Spinal cord (tissue), 10 donors: ENCODE measurements at places on chromosomes 5 and 9.
A peak's percentile ranks its signal among the peaks of the same experiment; 100 is the strongest.

DNA sequence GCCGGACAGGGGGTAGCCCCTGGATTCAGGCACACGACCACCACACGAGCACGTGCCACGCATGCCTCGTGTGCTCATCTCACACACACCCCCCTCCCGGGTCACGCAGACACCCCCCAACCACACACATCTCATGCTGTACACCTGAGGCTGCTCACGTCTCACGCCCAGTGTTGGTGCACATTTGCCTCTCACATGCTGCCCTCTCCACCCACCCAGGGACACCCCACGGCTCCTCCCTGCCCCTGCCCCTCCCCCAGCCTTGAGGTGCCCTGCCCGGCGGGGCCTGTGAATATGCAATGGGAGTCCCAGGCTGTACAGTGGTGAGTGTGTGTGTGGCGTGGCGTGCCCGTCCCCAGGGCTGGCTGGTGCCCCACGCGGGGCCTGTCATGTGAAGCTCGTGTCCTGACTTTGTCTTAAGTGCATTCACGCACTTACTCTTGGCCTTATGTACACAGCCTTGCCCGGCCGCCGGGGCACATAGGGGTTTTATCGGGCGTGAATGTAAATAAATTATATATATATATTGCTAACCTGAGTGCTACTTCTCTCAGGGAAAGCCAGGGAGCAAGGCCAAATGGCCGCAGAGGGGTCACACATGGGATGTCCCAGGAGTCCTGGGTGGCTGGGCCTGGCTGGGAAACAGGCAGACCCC lies 18.7 kb downstream of the HK3 start:
- no peak for DNase-seq

DNA sequence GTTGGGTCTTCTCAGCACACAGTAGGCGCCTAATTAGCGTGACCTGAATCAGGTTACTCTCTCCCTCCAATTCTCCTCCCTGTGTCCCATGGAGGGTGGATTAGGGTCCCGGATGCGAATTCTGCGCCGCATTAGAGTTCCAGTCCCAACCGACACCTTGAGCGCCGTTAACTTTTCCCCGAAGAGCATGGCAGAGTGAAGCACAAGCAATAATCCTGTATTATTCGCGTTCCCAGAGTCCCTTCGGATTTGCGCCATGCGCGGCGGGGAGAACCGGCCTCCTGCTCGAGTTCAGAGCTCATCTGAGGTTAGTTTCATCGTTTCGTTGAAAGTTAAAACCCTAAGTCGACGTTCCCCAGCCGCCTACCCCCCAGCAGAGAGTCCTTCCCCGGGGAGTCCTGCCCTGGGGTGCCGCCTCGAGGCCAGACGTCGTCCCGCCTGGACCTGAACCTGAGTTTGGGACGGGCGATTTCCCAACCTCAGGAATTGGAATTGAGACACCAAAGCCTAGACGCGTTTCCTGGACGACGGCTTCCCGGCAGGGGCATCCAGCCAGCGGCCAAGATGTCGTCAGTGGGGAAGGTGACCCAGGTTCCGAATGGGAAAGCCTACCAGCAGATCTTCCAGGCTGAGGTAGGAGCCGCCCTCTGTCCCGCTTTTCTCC lies at the start of gene CCDC180:
TSS of gene CCDC180 (plus strand) at position 160 of the 664 bp plus-strand sequence. CDS start at position 565, 405 bp downstream.
- peak; percentile 9 for DNase-seq

GRCh38 chr9:129362287-129363000 lies 184.4 kb upstream of the IER5L start:
- peak; percentile 51 for DNase-seq

GRCh38 chr5:67234671-67235176 lies 38.1 kb upstream of the CD180 start:
- DNase-seq = peak; percentile 71

DNA sequence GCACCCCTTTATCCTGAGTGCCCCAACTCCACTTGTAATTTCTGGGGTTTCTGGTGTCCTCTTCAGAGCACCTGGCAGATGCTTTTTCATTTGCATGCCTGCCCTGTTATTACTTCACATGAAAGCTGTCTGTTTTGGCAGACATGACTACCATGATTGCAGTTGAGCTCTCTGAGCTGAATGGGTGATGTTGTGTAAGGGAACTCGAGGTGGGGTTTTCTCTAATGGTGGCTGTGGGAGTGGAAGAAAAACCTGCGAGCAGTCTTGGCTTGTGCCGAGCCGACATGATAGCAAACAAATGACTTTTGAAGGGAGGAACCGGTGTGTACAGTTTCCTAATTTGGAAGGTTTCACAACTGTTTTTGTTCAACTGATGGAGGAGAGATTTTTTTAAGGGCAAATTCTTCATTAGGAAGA lies 196.2 kb downstream of the AOPEP start:
- no peak for DNase-seq

- DNase-seq = no peak
These were observed 2.9 kb downstream of the CDKN2A start for GRCh38 chr9:21991072-21991959.

DNA sequence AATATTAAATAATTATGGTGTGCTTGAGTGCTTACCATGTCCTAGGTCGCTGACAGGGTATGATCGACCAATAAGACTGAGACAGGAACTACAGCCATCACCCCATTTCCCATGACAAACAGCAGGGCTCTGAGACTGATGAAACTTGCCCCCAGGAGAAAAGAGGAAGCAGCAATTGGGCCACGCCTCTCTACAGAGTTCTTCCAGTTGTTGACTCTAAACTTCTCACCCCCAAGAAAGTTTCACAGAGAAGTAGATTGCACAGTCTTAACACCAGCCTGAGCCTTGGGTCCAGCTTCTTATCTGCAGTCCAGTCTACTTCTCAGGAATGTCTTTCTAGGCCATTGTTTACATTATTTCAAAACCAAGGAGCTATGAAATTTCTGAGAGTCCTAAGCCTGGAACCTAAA lies 182.2 kb upstream of the ANKRD55 start:
- no peak for DNase-seq

DNA sequence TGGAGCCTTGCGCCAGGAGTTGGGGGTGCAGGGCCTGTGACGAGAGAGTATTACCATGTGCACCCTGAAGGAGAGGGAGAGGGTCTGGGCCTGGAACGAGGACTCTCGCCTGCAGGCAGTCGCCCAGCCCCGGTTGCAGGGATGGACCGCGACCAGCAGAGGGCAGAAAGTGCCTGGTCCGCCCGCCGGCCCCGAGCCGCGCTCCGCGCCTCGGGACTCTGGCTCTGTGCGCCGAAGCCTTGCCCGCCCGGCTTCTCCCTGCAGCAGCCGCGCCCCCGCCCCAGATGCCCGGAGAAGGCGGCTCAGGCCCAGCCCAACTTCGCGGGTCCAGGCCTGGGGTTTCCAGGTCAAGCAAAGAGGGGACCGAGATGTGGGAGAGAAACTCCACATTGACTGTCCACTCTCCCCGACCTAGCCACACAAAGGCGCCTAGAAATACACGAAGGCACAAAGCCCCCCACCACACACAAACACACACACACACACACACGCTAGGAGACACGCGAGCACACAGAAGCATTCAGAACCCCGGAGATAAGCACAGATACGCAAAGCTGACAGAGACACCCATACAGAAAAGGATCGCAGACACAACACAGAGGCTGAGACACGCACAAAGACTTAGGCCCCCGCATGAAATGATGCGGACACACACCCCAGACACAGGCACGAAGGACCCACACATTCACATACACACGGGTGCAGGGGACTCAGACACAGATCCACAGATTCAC lies 2.0 kb upstream of the LMX1B start:
- peak; percentile 83 for DNase-seq

DNA sequence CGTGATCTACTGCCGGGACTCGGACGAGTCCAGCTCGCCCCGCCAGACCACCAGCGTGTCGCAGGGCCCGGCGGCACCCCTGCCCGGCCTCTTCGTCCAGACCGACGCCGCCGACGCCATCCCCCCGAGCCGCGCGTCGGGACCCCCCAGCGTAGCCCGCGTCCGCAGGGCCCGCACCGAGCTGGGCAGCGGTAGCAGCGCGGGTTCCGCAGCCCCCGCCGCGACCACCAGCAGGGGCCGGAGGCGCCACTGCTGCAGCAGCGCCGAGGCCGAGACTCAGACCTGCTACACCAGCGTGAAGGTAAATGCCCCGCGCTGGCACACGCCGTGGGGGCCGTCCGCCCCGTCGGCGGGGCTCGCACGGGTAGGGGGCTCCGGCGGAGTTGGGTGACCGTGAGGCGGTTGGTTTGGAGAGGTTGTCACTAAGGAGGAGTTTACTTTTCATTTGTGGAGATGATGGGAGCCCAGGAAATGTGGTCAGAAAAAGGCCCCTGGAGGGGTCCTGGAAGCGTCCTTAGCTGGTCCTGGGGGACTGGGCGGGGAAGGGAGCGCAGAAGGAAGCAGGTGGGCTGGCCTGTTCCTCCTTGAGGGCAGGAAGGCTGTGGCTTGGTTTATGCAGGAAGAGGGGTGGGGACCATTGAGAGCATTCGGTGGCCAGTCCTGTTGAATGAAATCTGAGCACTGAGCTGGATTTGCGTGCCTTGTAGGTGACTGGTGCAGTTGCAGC lies 647 bp downstream of the PDE8B start:
- peak; percentile 26 for DNase-seq

DNA sequence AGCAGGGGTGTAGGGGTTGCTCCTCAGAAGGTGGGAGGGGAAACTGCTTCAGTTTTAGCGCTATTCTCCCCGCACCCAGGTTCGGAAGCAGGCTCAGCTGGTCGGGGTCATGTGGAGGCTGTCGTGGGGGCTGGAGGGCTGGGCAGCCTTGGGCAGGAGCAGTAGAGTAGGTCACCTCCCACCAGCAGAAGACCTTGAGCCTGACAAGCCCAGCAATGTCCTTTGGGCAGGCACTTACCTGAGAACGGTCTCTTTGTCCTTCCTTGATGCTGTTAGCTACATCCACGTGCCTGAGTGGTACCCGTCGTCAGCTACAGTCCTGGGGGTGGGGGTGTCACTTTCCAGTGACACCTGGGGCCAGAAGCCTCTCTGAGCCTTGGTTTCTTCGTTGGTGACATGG lies 20.3 kb downstream of the ENHO start:
- no peak for DNase-seq

DNA sequence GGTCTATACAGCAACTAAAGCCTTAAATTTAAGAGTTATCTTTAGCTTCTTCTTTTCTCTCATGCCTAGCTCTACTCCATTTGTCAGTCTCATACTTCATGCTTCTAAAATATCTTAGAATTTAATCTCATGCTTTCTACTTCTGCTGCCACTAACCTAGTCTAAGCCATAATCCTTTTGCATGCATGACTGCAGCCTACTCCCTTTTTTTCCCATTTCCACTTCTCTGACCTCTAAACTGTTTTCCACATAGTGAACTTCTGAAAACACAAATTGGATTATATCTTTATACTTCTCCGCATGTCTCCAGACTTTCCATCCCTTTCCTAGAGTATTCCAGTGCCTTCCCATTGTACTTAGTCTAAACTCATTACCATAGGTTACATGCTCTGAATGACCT lies 193.0 kb downstream of the XRCC4 start:
- DNase-seq = no peak

DNA sequence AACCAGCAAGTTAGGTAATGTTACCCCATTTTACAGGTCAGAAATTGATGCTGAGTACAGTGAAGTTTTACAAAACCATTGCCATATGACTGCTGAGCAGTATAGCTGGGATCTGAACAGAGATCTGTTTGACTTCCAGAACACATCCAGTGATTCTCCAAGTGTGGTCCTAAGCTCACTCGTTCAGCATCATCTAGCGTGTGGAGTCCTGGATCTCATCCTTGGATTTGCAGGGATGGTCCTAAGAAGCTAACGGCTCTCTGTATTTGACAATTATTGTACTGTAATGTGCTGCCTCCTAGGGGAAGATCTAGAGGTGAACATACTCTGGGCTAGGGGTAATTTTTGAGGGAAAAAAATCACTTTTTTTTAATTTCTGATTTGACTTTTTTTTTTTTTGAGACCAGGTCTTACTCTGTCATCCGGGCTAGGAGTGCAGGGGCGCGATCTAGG lies 1.4 kb downstream of the SLC26A2 start:
- DNase-seq = peak; percentile 78

GRCh38 chr9:123324767-123325183 lies 31.2 kb upstream of the CRB2 start:
- DNase-seq = no peak

DNA sequence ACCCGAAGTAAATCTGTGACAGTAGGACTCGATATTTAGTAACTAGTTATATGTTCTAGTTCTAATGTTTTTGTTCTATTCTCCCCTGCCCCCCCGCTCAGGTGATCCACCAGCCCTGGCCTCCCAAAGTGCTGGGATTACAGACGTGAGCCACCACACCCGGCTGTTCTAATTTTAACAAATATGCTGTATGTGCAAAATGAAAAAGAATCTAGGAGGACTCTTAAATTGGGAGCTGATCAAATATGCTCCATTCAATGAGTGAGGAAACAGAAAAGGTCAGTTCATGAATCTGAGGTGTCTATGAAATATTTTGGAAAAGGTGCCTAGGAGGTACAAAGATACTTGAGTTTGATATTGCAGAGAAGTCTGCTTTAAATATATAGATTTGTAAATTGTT lies 16.8 kb downstream of the CENPK start:
- no peak for DNase-seq

DNA sequence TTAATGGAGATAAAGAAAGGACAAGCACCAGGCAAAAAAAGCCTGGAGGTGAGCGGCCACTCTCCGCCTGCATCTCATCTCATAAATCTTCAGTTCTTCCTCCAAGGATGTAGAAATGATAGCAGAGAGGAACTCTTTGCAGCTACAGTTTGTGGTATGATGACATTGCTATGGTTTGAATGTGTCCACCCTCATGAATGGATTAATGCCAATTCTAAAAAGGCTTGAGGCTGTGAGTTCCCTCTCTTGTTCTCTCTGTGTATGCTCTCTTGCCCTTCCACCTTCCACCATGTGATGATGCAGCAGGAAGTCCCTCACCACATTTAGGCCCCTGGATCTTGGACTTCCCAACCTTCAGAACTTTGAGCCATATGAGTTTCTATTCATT lies 126.4 kb downstream of the SPOCK1 start:
- no peak for DNase-seq

GRCh38 chr9:9536523-9536922 lies 1076.3 kb downstream of the PTPRD start:
- DNase-seq = no peak

GRCh38 chr9:132201780-132202703 lies 40.2 kb downstream of the NTNG2 start:
- no peak for DNase-seq

- DNase-seq = no peak
These were observed 3.3 kb upstream of the CXXC5 start for GRCh38 chr5:139644646-139645429.

DNA sequence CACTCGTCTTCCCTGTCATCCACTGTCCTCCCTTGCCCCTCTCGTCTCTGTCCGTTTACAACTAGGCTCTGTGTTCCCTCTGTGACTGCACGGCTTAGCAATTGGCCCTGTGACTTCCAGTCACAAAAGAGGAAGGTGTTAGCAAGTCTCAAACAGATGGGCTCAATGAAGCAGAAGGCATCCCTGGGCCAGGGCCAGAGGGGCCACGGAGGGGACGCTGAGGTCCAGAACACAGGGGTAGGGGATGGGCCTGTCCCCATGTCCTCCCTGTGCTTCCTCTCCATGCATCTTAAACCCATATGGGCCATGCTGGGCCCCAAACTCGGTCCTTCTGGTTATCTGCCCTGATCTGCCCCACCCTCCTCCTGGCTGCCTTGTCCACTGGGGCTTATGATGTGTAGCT lies at the start of gene CD72:
TSS of gene CD72 (minus strand) at position 89 of the 403 bp plus-strand sequence. CDS start 110 bp downstream, outside the sequence.
- no peak for DNase-seq

GRCh38 chr5:100889165-100889743 lies 13.8 kb downstream of the ST8SIA4 start:
- DNase-seq = no peak
